ENCODE measurements at places on chromosomes 1 and 21. TPM values are rescaled to one million over a fixed set of nuclear protein-coding genes. Genes with fewer than 3 reads are reported as not detected.

GRCh38 chr1:22284906-22285548, 142.1 kb upstream of the WNT4 start:
- no peak for DNase-seq

DNA sequence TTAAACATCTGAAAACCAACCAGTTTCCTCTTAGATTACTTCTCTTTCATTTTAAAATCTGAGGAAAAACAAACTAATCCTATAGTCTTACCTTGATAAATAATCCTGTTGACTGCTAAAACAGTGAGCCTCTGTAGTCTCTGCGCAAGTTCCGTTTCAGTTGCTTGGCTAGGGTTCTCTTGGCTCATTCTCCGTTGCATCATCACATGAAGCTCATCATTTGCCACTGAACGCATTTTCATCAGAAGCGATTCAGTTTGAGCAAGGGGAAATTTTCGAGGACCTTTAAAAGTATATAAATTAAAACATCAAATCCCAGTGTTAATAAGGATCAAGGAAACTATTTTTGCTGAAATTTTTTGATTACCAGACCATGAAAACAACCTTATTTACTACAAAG, 96.7 kb upstream of the GNG4 start:
- DNase-seq = no peak

DNA sequence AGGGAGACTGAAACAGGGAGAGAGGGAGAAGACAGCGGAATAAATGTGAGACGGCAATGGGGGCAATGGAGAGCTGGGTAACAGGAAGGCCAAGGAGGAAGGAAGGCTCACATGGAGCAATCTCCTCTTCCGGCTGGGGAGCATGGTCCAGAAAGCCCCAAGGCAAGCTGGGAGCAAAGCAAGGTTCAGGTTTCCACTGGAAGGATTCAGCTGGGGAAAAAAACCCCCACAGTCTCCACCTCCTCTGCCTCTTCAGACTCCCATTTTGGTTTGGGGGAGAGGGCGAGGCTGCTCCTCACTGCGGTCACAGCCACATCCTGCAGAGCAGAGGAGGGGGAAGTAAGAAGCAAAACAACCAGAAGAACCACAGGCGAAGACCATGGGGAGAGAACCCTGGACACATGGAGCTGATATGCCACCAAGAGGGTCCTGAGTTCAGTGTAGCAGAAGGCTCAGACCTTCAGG, 650 bp downstream of the TNFAIP8L2 start:
- peak; percentile 74 for DNase-seq

DNA sequence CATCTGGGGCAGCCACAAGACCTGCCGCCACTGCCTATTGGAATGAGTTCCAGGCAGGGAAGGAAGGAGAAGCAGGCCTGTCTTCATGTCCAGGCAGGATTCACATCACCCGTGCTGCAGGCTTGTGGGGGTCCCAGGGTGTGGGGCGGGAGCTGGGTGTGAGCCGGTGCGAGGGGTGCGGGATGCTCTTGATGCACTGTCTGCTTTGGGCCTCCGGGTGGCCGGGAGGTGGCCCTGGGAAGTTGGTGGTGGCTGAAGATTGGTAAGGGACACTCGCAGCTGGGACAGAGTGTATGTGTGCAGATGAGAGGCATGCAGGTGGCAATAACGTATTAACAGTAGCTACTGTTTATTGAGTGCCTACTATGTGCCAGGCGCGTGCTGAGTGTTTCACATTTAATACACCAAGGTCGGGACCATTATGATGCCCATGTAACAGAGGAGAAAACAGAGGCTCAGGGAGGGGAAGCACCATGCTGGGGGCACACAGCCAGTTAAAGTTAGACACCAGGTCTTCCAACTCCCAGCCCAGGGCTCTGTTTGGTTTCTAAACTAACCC, 3.3 kb downstream of the CROCC start:
- no peak for DNase-seq

DNA sequence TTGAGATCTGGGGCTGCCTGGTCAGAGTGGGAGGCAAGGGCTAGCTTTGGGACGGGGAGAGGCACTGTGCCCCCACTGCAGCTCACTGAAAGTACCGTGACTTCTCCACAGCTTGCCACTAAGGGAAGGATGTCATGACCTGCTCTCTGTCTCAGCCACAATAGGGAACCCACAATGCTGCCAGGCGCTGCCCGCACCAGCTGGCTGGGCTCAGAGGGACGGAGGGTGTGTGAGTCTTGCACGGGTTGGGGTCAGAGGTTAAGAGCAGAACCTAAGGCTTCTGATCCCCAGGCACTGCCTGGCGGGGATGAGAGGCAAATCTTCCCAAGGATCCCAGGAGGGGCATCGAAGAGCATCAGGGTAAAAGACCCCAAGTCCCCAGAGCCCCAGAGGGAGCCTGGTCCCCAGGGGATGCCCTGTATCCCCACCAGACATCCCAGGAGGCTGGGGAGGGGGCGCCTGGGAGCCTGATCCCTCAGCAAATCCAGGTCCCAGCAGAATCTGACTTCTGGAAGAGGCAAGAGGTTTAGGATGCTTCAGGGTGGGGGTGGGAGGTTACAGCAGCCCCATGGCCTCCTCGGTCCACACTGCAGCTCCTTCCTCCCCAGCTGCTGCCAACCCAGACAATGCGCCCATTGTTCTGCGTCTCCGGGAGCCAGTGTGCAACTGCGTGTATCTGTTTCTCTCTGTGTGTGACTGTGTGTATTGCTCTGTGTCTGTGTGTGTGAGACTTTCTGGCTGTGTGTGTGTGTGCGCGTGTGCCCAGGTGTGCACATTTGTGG, 2.0 kb upstream of the MARCKSL1 start:
- no peak for DNase-seq

DNA sequence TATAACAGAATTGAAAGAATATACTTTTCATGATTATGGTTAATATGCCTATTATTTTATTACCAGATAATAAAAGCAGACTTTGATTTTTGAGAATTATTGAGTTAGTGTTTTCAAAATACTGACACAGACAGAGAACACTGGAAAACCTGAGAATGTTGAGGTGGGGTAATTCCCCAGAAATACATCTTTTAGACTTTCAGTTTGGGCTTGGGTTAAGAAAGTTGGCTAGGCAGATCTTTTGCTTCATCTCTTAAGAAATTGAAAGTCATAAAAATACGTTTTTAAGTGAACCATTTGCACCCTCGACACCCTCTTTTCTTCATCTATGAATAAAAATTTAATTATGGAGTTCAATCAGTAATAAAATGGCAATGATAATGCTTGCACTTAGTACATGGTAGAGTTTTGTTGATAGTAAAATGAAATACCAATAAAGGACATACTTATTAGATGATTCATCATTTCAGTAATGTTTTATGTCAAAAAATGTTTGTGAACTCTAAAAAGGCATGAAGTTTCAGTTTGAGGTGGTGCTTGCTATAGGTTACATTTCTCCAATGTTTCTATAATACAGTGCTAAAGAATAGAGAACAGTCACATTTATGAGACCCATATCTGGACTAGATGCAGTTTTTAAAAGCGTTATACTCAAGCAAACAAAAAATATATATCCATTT, 1.9 kb upstream of the SAMSN1 start:
- no peak for DNase-seq

- no peak for DNase-seq
Measured at GRCh38 chr1:27567971-27568299, 36.0 kb downstream of the AHDC1 start.

DNA sequence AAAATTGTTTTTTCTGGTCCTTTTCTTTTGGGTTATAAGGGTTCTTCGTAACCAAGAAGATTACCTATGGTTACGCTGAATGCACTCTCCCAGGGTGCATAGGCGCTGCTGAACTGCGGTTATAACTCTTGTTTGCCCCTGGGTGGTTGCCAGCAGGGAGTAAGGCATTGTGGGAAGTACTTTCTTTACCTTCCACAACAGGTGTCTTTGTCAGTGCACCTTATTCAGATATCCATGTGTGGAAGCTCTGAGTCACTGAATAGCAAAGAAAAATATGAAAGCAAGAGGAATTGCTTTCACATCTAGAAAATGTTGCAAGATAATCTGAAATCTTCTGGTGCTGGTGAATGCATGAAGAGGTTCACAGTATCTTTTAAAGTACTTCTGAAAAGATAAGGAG, 124.4 kb upstream of the CACYBP start:
- DNase-seq = peak; percentile 41

- no peak for DNase-seq
Measured at GRCh38 chr1:26890467-26890796, 349 bp upstream of the GPN2 start.

GRCh38 chr1:112083487-112083886, 94.0 kb upstream of the KCND3 start:
- no peak for DNase-seq

DNA sequence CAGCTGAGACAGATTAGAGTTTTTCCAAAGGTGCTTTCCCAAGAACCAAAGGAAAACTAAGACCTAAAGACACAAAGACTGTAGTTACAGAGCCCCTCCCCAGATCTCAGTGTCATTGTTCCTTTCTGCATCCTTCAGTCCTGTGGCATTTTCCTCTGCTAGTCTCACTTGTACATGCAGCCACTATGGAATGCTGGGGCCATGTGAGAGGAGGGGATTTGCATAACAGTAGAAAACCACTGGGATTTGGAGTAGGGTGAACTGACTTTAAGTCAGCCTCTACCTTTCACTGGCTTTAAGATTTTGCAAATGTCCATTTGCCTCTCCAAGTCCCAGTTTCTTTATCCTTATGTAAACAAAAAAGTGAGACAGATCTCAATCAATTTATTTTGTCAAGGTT, 119.4 kb upstream of the F3 start:
- DNase-seq = no peak

GRCh38 chr1:237303929-237304328, 261.9 kb downstream of the RYR2 start:
- no peak for DNase-seq

GRCh38 chr1:235907187-235907896, 40.6 kb upstream of the LYST start:
- DNase-seq = no peak

GRCh38 chr1:205061665-205062069, 18.7 kb downstream of the CNTN2 start:
- DNase-seq = peak; percentile 58

GRCh38 chr1:226308166-226308722, 720 bp downstream of the LIN9 start:
- no peak for DNase-seq

GRCh38 chr21:23402929-23403520, 2204.3 kb downstream of the MRPL39 start:
- DNase-seq = no peak

GRCh38 chr1:180407051-180407450, 95.3 kb downstream of the ACBD6 start:
- DNase-seq = no peak

DNA sequence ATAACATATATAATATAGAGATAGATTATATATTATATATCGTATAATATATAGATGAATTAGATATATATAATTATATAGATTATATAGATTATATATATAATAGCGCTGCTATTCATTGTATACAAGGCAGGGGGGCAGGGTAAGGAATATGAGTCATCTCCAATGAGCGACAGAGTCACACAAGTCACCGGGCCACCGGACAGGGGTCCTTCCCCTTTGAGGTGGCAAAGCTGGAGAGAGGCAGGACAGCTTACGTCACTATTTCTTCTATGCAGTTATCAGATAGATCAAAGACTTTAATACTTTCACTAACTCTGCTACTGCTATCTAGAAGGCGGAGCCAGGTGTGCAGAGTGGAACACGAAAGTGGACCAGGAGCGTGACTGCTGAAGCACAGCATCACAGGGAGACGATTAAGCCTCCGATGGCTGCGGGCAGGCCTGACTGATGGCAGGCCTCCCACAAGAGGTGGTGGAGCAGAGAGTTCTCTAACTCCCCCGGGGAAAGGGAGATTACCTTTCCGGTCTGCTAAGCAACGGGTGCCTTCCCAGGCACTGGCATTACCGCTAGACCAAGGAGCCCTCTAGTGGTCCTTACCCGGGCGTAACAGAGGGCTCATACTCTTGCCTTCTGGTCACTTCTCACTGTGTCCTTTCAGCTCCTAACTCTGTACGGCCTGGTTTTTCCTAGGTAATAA, 2154.7 kb downstream of the MRPL39 start:
- no peak for DNase-seq

The MARK1 gene
- total RNA-seq = not detected

The VASH2 gene
- 1.1 TPM for total RNA-seq

The PTPRU gene
- total RNA-seq = not detected

The BOLA1 gene
- 9.0 TPM for total RNA-seq

The THEM5 gene
- total RNA-seq = not detected

The GJA8 gene
- total RNA-seq = not detected

The EDN2 gene
- not detected for total RNA-seq

The CHAF1B gene
- 1.5 TPM for total RNA-seq

The ILDR2 gene
- total RNA-seq = 0.29 TPM

The FCGR1A gene
- total RNA-seq = not detected
